ENCODE measurements at places on chromosomes 16 and 17.

DNA sequence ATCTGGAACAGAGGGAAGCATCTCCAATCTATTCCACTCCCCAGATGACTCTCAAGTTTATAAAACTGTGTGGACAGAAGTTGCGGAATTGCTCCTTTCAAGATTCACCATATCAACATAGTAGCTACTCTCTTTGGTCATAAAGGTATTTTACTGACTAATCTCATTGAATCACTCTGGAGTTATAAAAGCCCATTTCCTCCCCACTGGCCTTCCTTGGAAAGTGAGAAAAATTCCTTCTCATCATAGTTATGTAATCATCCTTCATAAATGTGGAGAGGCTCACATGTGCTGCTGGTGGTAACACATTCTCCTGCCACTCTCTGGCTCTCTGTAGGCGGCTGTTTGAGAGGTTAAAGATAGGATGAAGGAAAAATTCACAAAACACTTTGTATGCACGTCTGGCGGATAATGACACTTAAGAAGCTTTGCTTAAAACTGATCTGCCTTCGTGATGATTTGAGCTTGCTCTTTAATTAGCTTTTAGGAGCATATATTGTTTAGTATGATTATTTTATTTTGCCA is 1034.0 kb upstream of the EEF2KMT start:
- DNase-seq: no peak

- no peak for DNase-seq
These were observed 19.1 kb downstream of the NGFR start for GRCh38 chr17:49514071-49514721.

GRCh38 chr17:17877529-17878358 is 41.0 kb upstream of the SREBF1 start:
- DNase-seq: no peak

GRCh38 chr17:836151-836550 is 54.0 kb downstream of the MRM3 start:
- DNase-seq: peak; percentile 25

GRCh38 chr16:66660422-66661209 is 35.9 kb downstream of the CMTM4 start:
- DNase-seq: peak; percentile 67

- DNase-seq: no peak
These were observed 18.6 kb downstream of the RNF43 start for GRCh38 chr17:58398574-58399266.

DNA sequence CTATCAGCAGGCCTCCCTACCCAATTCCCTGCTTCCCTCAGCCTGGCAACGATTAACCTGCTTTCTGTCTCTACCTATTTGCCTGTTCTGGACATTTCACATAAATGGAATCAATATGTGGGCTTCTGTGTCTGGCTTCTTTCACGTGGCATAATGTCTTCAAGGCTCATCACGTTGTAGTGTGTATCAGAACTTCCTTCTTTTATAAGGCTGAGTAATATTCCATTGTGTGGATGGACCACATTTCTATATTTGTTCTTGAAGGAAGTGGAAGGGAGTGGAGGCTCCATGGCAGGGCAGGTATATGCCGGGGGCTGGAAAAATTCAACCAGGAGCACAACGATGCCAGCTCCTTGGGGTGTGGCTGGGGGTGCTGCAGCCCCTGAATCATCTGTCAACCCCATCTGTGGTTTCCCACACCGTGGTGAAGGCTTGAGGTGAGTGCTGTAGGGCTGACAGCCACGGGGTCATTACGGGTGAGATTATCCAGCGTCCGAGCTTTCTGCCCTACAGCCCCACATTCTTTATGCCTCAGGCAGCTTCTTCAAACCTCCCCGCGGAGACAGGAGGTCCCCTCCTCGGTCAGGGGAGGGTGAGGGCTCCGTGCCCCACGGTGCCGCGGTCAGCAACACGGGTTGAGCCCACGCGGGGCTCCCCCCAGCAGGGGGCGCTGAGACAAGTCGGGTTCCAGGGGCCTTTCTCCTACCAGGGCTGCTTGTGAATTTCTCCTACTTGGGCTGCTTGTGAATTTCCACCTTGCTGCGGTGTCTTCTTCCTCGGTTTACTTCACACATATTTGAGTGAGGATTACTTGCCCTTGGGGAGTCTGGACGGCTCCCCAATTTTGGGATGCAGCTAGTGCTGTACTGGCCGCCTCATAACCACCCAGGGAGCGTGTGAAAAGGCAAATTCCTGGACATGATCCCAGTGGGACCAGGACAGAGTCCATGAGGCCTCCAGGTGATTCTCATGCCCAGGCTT is 18.3 kb upstream of the WFIKKN2 start:
- peak; percentile 48 for DNase-seq

- peak; percentile 44 for DNase-seq
These were observed 68.3 kb upstream of the BCAR1 start for GRCh38 chr16:75319513-75320411.

DNA sequence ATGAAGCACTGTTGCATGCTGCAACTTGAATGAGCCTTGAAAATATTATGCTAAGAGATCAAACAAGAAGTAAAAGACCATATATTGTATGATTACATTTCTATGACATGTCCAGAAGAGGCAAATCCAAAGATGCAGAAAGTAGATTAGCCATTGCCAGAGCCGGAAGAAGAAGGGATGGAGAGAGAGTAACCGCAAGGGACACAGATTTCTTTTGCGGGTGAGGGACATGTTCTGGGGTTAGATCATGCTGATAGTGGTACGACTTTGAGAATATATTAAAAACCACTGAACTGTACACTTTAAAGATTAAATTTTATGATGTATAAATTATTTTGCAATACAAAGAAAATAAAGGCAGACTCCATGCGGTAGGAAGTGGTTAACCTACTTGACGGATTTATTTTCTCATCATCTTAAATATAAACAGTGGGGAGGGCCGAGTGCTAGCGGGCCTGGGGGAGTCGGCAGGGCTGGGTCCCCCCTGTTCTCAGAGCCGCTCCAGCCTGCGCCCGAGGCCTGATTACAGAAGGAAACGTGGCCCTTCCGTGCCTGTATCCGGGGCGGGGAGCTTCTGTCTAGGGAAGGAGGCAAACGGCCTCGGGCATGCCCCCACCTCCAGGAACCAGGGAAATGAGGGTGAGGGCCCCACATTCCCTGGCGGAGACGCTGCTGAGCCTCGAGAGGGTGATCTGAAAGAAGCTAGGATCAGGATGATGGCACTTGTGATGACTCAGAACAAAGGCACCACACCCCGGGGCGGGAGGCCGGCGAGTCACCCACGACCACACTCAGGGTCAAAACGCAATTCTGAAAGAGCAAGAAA is 48.0 kb downstream of the SHCBP1 start:
- DNase-seq: peak; percentile 70

DNA sequence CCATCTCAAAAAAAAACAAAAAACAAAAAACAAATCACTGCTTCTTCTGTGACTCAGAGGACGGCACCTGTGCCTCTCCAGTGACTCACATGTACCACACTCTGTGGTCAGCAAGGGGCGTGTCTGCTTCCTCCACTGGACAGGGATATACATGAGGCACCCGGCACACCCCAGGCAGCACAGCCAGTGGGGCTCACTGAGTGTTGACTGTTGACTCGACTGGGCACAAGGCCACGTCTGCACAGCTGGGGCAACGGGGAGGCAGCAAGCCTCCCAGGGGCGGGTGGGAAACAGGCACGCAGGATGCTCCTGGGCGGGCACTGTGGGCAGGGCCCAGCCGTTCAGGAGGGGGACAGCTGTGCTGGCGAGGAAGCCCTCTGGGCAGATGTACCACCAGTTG is 64.1 kb downstream of the TIMM22 start:
- peak; percentile 94 for DNase-seq

Data from urothelium cell line (cell line).